ENCODE measurements at places on chromosomes 11 and 22. TPM values are rescaled to one million over a fixed set of nuclear protein-coding genes. Genes with fewer than 3 reads are reported as not detected.

DNA sequence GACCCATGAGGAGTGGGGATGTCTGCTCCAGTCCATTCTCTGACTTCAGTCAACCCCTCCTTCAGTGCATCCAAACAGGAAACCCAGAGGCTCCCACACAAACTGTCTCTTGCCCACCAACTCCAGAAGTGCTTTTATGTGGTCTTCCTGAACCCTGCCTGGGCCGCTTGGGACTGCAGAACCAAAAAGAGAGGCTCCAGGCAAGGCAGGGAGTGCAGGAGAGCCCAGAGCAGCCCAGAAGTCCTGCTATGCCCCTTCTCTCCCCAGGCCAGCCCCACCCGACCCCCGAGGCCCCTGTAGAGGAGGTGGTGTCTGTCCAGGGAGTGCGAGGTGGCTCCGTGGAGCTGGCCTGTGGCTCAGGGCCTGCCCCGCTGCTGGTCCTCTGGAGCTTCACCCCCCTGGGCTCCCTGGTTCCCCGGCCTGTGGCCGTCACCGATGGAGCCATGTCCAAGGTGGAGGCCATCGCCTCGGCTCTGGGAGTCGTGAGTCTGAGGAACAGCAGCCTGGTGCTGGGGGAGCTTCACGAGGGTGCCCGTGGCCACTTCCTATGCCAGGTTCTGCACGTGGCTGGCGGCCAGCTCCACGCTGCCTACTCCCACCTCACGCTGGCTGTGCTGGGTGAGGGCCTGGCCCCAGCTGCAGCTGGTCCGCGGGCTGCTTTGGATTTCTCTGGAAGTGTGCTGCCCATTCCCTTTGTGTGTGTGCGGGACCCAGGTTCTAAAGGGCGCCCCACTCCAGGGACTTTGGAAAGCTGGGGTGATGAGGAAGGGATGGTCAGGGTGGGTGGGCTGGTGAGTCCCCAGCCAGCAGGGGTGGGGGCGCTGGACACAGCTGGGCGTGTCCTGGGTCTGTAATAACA lies 1.8 kb downstream of the VSIG10L2 start:
- H3K27ac ChIP-seq = no peak overlapping the region
- H3K4me1 ChIP-seq = peaks cover 17% of the 10 kb centered on the region
- no peaks in the 10 kb centered on the region for H3K27me3 ChIP-seq
- DNase-seq = no peak

DNA sequence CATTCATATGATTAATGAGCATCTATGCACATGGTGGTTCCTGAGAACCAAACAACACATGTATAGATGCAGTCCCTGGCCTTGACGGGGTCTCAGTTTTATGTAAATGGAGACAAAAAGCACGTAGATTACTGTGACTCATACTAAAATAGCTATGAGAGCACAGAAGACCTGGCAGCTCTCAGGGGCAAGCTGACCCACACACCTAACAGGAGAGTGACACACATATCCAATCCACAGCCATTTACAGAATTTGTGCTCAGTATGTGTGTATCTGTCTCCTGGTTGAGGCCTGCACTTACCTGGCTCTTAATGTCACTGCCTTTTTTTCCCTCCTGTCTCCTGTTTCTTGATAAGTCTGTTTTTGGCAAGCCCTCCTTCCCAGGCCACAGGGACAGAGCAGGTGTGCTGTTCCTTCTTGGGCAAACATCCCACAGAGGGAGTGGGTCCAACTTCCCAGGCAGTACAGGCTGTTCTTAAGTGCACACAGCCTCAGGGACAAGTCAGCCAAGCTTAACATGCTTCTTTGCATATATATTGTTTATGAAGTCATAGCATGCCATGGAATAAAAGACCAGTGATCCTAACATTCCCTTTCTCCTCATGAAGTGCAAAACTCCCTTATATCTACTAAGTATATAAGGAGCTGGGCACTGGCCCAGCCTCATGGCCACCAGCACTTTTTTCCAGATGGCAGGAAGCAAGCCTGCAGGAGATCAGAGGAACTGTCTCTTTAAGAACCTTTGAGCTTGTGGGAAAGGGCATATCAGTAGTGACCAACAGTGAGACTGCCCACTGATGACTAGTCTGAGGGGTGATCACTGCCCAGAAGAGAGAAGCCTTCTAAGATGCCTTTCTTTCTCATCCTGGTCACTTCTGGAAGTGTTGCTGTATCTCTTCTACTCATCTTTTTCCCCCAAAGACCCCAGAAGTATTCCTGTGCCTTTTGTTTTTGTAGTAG lies 124.7 kb upstream of the CCDC90B start:
- peaks cover 37% of the 10 kb centered on the region for H3K4me1 ChIP-seq
- peak overlapping the region; percentile 22 for H3K4me3 ChIP-seq
- peak overlapping the region; percentile 88 for H3K27ac ChIP-seq
- no peaks in the 10 kb centered on the region for H3K27me3 ChIP-seq

Gene PLEKHB1
- 22.4 TPM for total RNA-seq

- DNase-seq = no peak
- no peak overlapping the region for H3K4me3 ChIP-seq
Observed at GRCh38 chr22:39092111-39092862, 4.8 kb upstream of the APOBEC3H start.

Gene MGAT3
- total RNA-seq = 0.99 TPM

DNA sequence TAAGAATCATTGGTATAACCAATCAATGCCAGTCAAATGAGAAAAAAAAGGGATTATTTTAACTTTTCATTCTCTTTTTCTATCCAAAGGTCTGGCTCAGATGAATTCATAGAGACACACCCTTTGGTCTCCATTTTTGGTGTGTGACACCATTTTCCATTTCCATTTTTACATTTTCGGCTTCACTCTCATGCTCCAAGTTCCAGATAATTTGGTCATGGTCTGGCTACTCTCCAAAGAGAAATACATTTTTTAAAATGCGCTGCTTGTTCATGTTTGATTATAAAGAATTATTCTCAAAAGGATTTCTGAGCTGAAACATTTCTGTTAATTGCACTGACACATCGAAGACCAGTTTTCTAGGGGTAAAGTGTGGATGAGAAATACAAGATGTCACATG lies 51.6 kb upstream of the FIBIN start:
- no peaks in the 10 kb centered on the region for H3K27me3 ChIP-seq
- H3K4me3 ChIP-seq = no peak overlapping the region
- DNase-seq = no peak
- no peaks in the 10 kb centered on the region for H3K36me3 ChIP-seq

GRCh38 chr11:3380706-3381545 lies 2.0 kb upstream of the ZNF195 start:
- H3K27me3 ChIP-seq = no peaks in the 10 kb centered on the region
- no peaks in the 10 kb centered on the region for H3K36me3 ChIP-seq
- peaks cover 26% of the 10 kb centered on the region for H3K4me1 ChIP-seq
- no peak overlapping the region for H3K27ac ChIP-seq
- peak; percentile 22 for DNase-seq

DNA sequence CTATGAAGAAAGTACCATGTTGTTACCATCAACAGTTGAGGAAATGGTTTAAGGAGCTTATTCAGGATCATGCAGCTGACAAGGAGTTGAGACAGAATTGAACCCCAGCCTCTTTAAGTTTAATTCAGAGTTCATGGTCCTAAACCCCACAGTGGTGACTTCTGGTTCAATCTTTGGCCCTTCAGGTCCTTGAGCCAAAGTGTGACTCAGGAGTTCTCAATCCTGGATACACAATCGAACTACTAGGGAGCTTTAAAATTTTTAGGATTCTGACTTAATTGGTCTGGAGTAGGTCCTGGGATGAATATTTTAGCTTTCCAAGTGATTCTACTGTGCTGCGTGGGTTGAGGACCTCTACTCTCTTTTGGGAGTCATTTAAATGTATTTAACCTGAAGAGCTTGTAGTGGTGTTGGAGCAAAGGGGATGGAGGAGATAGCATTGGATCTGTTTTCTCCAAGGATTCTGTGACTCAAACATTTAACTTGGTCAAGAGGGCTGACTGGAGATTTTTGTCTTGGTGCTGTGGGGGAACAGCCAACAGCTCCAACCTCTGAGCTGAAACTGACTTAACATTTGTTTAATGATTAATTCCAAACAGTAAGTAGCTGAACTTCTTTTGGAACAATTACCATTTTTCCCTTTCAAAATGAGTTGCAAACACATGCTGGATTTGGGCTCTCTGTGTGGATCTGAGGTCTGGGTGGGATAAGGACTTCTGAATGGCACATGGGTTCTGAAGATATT lies 80.1 kb downstream of the INSC start:
- H3K4me1 ChIP-seq = peaks cover 43% of the 10 kb centered on the region
- H3K4me3 ChIP-seq = no peak overlapping the region
- H3K27me3 ChIP-seq = no peaks in the 10 kb centered on the region
- H3K36me3 ChIP-seq = no peaks in the 10 kb centered on the region

DNA sequence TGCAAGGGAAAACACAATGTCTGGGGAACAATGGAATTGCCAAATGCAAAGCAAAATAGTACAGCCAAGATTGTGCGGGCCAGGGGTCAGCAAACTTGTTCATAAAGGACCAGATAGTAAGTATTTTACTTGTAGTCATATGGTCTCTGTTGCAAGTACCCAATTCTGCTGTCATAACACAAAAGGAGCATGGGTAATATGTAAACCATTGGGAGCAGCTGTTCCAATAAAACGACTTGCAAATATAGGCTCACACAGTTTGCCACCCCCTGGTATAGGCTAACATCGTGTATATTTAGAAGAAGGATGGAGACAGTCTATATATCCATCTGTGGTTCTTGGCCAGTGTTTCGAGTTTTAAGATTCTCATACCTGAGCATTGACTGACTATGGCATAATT lies 15.6 kb downstream of the SDHAF2 start:
- H3K36me3 ChIP-seq = no peaks in the 10 kb centered on the region
- peaks cover 5% of the 10 kb centered on the region for H3K4me1 ChIP-seq
- no peak overlapping the region for H3K4me3 ChIP-seq
- H3K27ac ChIP-seq = no peak overlapping the region
- H3K27me3 ChIP-seq = no peaks in the 10 kb centered on the region

Gene CSF2RB
- 2.0 TPM for total RNA-seq

- no peak overlapping the region for H3K4me3 ChIP-seq
- H3K27me3 ChIP-seq = no peaks in the 10 kb centered on the region
- no peaks in the 10 kb centered on the region for H3K36me3 ChIP-seq
- H3K27ac ChIP-seq = no peak overlapping the region
- no peak for DNase-seq
- H3K4me1 ChIP-seq = peaks cover 16% of the 10 kb centered on the region
Observed at GRCh38 chr11:6334806-6335205, 14.5 kb upstream of the CAVIN3 start.

Gene TBX1
- total RNA-seq = not detected

- no peaks in the 10 kb centered on the region for H3K4me1 ChIP-seq
- H3K4me3 ChIP-seq = no peak overlapping the region
- H3K27me3 ChIP-seq = no peaks in the 10 kb centered on the region
- DNase-seq = no peak
- H3K27ac ChIP-seq = no peak overlapping the region
- no peaks in the 10 kb centered on the region for H3K36me3 ChIP-seq
Observed at GRCh38 chr22:17429516-17429915, 60.3 kb downstream of the CECR2 start.

Gene SLC37A2
- 2.0 TPM for total RNA-seq

Gene LSP1
- total RNA-seq = 9.9 TPM

DNA sequence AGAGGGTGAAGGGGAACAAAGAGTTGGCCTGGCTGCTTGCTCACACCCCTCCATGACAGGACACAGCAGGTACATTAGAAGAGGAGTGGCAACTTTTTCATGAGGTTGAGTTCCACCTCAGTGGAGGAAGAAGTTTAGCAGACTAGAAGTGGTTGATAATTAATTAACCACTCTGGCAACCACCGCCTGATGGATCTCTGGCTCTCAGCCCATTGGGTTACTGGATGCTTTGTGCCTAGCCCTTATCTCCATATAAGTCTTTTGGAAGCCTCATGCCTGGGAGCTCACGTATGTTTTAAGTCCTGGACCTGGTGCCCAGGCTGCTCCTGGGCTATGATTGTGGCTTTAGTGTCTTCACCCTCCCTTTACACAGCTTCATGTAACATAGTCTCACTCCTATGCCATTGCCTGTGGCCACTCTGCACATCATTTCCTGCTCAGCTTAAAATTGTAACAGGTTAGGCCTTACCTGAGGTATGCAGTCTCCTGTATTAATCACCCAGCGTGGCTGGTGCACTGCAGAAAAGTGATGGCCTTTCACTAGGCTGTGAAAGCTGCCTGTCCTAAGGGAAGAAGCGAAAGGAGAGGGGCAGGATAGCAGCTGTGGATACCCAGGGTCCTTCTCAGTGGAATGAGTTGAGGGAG lies 72.7 kb upstream of the CRTAM start:
- no peaks in the 10 kb centered on the region for H3K36me3 ChIP-seq
- DNase-seq = no peak
- H3K4me3 ChIP-seq = no peak overlapping the region
- no peak overlapping the region for H3K27ac ChIP-seq
- peaks cover 5% of the 10 kb centered on the region for H3K4me1 ChIP-seq

DNA sequence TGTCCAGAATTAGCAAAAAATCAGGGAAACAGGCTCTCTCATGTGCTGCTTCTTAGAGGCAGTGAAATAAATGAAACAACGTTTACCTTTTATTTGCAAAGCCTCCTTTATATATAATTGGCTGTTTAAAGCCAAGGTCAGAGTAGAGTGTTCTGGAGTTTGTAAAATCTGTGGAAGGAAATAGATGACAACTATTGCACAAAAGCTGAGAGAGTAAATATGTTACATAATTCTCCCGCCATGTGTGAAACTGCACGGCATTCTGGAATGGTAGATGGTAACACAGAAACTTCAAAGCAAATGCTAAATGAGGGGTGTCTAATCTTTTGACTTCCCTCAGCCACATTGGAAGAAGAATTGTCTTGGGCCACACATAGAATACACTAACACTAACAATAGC lies 51.5 kb upstream of the FGF3 start:
- DNase-seq = no peak
- H3K27me3 ChIP-seq = no peaks in the 10 kb centered on the region
- H3K4me3 ChIP-seq = no peak overlapping the region
- no peak overlapping the region for H3K27ac ChIP-seq

- DNase-seq = peak; percentile 12
- no peak overlapping the region for H3K4me3 ChIP-seq
- H3K27ac ChIP-seq = no peak overlapping the region
- no peaks in the 10 kb centered on the region for H3K36me3 ChIP-seq
- H3K4me1 ChIP-seq = peaks cover 27% of the 10 kb centered on the region
Observed at GRCh38 chr11:5620651-5621521, 3.9 kb upstream of the TRIM34 start.

Gene KMT5B
- 32.2 TPM for total RNA-seq

- H3K36me3 ChIP-seq = peaks cover 2% of the 10 kb centered on the region
- no peak overlapping the region for H3K4me3 ChIP-seq
- no peaks in the 10 kb centered on the region for H3K27me3 ChIP-seq
- H3K27ac ChIP-seq = no peak overlapping the region
Observed at GRCh38 chr11:121596195-121597155, 143.7 kb upstream of the SORL1-AS1 start.

DNA sequence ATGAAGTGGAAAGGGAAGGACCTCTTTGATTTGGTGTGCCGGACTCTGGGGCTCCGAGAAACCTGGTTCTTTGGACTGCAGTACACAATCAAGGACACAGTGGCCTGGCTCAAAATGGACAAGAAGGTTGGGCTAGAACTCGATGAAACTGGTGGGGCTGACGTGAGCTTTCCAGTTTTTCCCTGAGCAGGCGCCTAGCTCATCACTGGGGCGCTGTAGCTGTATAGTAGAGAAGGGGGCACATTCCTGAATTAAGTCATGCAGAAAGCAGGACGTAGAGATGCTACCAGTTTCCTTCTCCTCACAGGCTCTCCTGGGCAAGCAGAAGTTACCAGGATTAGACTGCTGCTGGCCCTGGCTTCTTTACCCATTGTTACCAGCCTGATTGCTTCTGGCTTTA lies 33.3 kb downstream of the NF2 start:
- H3K4me1 ChIP-seq = peaks cover 7% of the 10 kb centered on the region
- no peak overlapping the region for H3K4me3 ChIP-seq
- no peak overlapping the region for H3K27ac ChIP-seq
- no peaks in the 10 kb centered on the region for H3K36me3 ChIP-seq

Data from body of pancreas (tissue), 4 donors.